ENCODE measurements at places on chromosomes 2 and 18. TPM values are rescaled to one million over a fixed set of nuclear protein-coding genes. Genes with fewer than 3 reads are reported as not detected.

PAX3 gene
- total RNA-seq = not detected

STK16 gene
- 16.7 TPM for total RNA-seq

EFR3B gene
- 1.1 TPM for total RNA-seq

FSHR gene
- total RNA-seq = not detected

DOK6 gene
- 2.1 TPM for total RNA-seq

GCC2 gene
- total RNA-seq = 50.0 TPM

TUBB8B gene
- total RNA-seq = not detected

REG3A gene
- not detected for total RNA-seq

MAP3K19 gene
- total RNA-seq = not detected

KCNE4 gene
- total RNA-seq = 22.2 TPM

KCNK3 gene
- not detected for total RNA-seq

VRK2 gene
- total RNA-seq = 47.1 TPM

DNAH6 gene
- total RNA-seq = 0.49 TPM

RABL2A gene
- 7.6 TPM for total RNA-seq

PFN4 gene
- 1.7 TPM for total RNA-seq

TWIST2 gene
- total RNA-seq = 15.8 TPM

PDE11A gene
- not detected for total RNA-seq

SEPTIN10 gene
- 137 TPM for total RNA-seq

RBM43 gene
- 11.9 TPM for total RNA-seq

SLC23A3 gene
- 1.6 TPM for total RNA-seq

TMEM17 gene
- total RNA-seq = 4.4 TPM

LRRC30 gene
- not detected for total RNA-seq

TMEM237 gene
- 62.8 TPM for total RNA-seq

Measured in fibroblast of the aortic adventitia (primary cell).